Adrenal gland (tissue), 19 donors: ENCODE measurements at places on chromosomes 11 and 22. TPM values are rescaled to one million over a fixed set of nuclear protein-coding genes. Genes with fewer than 3 reads are reported as not detected.
A peak's percentile ranks its signal among the peaks of the same experiment; 100 is the strongest.

DNA sequence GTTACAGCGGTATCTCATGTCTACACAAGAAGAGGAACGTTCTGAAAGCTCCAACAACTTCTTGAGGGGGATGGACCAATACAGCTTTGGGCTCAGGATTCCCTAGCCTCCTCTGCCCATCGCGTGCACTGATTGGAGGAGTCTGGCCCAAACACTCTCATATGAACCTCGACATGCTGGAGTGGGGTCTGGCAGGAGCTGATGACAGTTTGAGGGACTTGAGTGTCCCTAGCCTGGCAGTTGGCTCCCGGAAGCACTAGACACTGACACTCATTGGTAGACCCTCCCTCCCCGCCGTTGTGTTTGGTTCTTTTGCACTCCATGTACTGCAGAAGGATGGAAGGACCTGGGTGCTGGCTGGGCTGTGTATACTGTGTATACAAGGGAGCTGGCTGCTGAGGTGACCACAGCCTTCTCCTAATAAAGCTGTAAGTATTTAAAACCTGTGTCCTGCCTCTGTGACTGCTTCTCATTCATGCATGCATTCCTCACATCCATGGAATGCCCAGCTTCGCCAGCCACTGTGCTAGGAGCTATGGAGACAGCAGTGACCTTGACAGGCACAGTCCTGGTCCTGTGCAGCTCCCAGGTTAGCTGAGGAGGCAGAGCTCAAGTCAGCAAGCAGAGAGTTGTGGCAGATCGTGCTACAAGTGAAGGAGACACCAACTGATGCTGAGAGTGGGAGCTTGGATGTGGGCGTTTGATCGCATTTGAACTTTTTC is 27.9 kb downstream of the ADAMTS15 start:
- no peak overlapping the region for H3K27ac ChIP-seq
- H3K4me3 ChIP-seq, result no peak overlapping the region
- no peak for DNase-seq
- H3K27me3 ChIP-seq, result no peaks in the 10 kb centered on the region

DNA sequence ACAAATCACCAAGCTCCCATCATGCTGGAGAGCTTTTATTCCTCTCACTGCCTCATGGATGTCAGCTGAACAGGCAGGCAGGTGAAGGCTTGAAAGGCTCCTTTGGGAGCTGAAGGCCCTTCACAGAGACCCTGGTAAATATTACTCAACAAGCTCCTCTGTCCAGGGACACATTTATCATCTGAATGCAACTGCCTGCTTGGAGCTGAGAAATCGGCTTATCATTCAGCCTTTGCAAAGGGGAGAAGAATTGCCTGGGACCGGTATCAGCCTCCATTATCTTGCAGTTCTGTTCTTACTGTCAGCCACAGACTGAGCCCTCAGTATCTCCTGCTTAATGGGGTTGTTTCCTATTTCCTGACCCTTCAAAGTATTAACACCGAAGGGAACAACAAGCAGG is 113.8 kb upstream of the PITPNB start:
- no peak overlapping the region for H3K4me3 ChIP-seq
- no peak for DNase-seq
- peak overlapping the region; percentile 71 for H3K27ac ChIP-seq
- H3K36me3 ChIP-seq, result no peaks in the 10 kb centered on the region
- no peaks in the 10 kb centered on the region for H3K27me3 ChIP-seq
- H3K4me1 ChIP-seq, result peaks cover 12% of the 10 kb centered on the region

DNA sequence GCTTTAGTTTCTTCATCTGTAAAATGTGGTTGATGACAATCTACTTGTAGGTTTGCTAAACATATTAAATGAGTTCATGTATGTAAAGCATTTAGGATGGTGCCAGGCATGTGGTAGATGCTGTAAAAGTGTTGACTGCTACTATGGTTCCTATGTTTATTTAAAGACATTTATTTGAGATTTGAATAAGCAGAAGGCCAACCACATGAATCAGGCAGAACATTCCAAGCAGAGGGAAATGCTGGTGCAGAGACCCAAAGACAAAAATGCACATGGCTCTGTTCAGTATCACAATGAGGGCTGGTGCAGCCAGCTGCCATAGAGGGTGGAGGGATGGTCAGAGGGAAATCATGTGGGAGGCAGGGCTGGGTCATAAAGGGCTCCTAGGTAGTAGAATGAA is 156.2 kb upstream of the PDGFD start:
- H3K27ac ChIP-seq, result no peak overlapping the region
- no peaks in the 10 kb centered on the region for H3K4me1 ChIP-seq
- H3K36me3 ChIP-seq, result no peaks in the 10 kb centered on the region
- H3K4me3 ChIP-seq, result no peak overlapping the region
- no peak for DNase-seq

GRCh38 chr11:36487619-36488018 is 22.5 kb downstream of the TRAF6 start:
- no peak for DNase-seq
- H3K27me3 ChIP-seq, result no peaks in the 10 kb centered on the region

Gene OR5AK2
- total RNA-seq, result not detected

GRCh38 chr22:46618667-46619066 is 1.5 kb upstream of the GRAMD4 start:
- no peak overlapping the region for H3K27ac ChIP-seq
- DNase-seq, result no peak
- H3K4me3 ChIP-seq, result no peak overlapping the region
- H3K27me3 ChIP-seq, result no peaks in the 10 kb centered on the region
- no peaks in the 10 kb centered on the region for H3K36me3 ChIP-seq

DNA sequence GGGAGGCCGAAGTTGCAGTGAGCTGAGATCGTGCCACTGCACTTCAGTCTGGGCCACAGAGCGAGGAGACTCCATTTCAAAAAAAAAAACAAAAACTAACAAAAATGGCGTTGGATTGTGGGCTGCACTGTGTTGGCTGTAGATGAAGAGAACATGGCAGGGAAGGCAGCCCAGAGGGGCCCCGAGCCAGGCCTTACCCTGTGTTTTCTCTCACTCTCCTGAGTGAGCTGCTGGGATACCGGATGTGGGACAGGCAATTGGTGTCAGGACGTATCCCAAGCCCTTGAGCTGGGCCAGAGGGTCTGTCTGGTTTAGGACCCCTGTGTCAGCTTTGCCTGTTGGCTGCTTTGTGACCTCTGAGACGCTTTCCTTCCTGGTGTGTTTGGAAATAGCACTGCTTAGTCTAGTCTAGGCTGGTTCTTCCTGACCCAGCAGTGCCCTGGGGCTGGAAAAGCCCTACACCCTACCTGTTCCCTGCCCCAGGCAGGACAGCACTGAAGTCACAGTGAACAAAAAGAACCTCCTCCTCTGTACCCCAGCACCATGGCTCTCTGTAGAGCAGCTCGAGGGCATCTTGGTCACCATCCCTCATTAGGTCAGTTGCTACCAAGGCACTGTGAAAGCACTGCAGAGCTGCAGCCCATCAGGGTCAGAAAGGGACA is 17.8 kb downstream of the CHADL start:
- no peaks in the 10 kb centered on the region for H3K4me1 ChIP-seq
- DNase-seq, result no peak
- H3K36me3 ChIP-seq, result peaks cover 77% of the 10 kb centered on the region
- H3K27ac ChIP-seq, result no peak overlapping the region

Gene GUCY1A2
- total RNA-seq, result 18.1 TPM

Gene OR8A1
- total RNA-seq, result not detected

DNA sequence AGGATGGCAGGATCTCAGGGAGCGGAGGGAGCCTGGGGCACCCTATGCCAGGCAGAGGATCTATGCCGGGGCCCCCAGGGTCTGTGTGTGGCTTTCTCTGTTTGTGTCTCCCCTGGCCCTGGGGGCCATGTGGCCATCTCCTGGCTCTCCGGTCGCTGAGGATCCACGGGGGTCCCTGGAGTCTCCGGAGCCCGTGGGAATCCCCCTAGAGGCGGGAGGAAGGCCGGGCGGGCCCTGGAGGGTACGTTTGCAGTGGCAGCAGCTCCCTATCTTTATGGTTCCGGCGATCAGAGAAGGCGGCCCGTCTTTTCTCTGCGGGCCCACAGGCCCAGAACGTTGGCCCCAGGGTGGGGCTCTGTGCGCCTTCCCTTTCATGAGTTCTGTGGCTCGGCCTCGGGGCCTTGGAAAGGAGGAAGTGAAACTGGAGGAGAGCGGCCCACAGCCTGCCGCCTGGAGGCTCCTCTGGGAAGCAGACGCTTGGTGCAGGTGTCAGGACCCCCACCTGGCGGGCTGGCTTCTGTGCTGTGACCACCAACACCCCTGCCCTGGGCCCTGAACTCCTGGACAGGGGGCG is 82.1 kb downstream of the KCNQ1 start:
- no peak overlapping the region for H3K4me3 ChIP-seq
- no peaks in the 10 kb centered on the region for H3K27me3 ChIP-seq
- DNase-seq, result peak; percentile 72
- H3K27ac ChIP-seq, result no peak overlapping the region
- no peaks in the 10 kb centered on the region for H3K36me3 ChIP-seq
- H3K4me1 ChIP-seq, result peaks cover 59% of the 10 kb centered on the region

DNA sequence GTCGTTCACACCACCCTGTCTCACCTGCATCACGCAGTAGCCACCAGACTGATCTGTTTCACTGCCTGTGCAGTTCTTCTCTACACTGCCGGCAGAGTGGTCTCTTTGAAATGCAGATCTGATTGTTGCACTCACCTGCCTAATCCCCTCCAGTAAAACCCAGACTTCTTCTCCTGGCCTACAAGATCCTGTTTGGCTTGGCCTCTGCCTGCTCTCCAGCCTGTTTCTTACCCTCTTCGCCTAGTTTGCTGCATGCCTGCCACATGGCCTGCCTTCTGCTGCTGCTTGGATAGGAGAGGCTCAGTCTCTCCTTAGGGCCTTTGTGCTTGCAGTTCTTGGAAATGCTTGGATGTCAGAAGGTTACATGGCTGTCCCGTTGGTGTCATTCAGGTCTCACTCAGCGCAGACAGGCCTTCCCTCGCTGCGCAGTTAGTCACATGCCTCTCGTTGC is 42.0 kb downstream of the PACS1 start:
- no peaks in the 10 kb centered on the region for H3K36me3 ChIP-seq
- no peak overlapping the region for H3K4me3 ChIP-seq
- DNase-seq, result no peak
- H3K4me1 ChIP-seq, result peaks cover 43% of the 10 kb centered on the region
- H3K27ac ChIP-seq, result peak overlapping the region; percentile 50

DNA sequence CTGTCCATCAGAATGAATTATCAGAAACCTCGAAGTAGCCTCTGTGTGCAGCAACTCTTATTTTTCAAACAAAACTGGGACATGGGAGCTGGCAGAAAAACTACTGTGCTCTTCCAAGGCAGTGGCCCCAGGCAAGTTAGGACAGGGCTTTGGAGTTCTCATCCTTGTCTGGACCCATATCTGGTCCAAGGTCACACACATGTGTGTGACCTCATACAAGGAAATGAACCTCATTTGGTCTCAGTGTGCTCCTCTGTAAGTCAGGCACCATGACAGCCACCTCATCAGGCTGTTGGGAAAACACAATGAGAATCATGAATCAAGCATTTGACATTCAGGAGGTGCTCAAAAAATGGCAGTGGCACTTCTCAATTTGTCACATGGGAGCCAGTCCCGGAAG is 25.8 kb downstream of the LARGE1 start:
- H3K36me3 ChIP-seq, result no peaks in the 10 kb centered on the region
- no peak overlapping the region for H3K27ac ChIP-seq
- peaks cover 17% of the 10 kb centered on the region for H3K4me1 ChIP-seq
- DNase-seq, result peak; percentile 55
- H3K4me3 ChIP-seq, result no peak overlapping the region
- no peaks in the 10 kb centered on the region for H3K27me3 ChIP-seq

DNA sequence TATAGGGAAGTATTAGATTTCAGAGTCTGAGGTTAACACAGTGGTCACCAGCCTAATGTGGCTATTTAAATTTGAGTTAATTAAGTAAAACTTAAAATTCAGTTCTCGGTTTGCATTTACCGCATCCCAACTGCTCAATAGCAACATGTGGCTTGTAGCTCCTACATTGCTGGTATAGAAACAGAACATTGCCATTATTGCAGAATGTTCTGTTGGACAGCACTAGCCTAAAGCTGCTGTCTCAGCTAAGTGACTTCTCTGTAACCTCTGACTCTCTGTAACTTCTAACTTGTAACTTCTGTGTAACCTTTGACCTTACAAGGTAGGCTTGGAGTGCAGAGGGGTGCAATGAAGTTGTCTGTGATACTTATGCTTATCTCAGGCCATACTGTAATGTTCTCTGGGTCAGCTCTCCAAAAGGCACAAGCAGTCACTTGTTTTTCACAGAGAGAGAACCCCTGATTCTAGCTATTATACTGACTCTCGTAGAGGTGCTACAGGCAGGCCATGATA is 78.7 kb downstream of the ZNRF3 start:
- H3K27me3 ChIP-seq, result no peaks in the 10 kb centered on the region
- H3K27ac ChIP-seq, result no peak overlapping the region
- H3K4me1 ChIP-seq, result peaks cover 7% of the 10 kb centered on the region
- no peaks in the 10 kb centered on the region for H3K36me3 ChIP-seq
- DNase-seq, result no peak

- DNase-seq, result peak; percentile 84
- H3K36me3 ChIP-seq, result no peaks in the 10 kb centered on the region
- peaks cover 18% of the 10 kb centered on the region for H3K4me1 ChIP-seq
- peak overlapping the region; percentile 100 for H3K27ac ChIP-seq
- peak overlapping the region; percentile 39 for H3K4me3 ChIP-seq
These were observed 1.2 kb upstream of the ZFP91 start for GRCh38 chr11:58577555-58578135.

GRCh38 chr11:82539669-82540068 is 194.0 kb downstream of the FAM181B start:
- no peak for DNase-seq
- H3K27me3 ChIP-seq, result no peaks in the 10 kb centered on the region
- no peaks in the 10 kb centered on the region for H3K4me1 ChIP-seq
- no peaks in the 10 kb centered on the region for H3K36me3 ChIP-seq
- H3K27ac ChIP-seq, result no peak overlapping the region
